ENCODE measurements at places on chromosomes 1 and 21.

GRCh38 chr1:153343811-153344717, 4.6 kb downstream of the PGLYRP4 start:
- DNase-seq, result no peak

GRCh38 chr1:83701355-83701754, 297.6 kb downstream of the TTLL7 start:
- no peak for DNase-seq

- DNase-seq, result peak; percentile 6
These were observed 2.5 kb downstream of the RGS4 start for GRCh38 chr1:163071405-163072255.

- no peak for DNase-seq
These were observed 281.2 kb downstream of the AKT3 start for GRCh38 chr1:243568793-243569192.

- DNase-seq, result no peak
These were observed 26.1 kb downstream of the METTL13 start for GRCh38 chr1:171807556-171807955.

DNA sequence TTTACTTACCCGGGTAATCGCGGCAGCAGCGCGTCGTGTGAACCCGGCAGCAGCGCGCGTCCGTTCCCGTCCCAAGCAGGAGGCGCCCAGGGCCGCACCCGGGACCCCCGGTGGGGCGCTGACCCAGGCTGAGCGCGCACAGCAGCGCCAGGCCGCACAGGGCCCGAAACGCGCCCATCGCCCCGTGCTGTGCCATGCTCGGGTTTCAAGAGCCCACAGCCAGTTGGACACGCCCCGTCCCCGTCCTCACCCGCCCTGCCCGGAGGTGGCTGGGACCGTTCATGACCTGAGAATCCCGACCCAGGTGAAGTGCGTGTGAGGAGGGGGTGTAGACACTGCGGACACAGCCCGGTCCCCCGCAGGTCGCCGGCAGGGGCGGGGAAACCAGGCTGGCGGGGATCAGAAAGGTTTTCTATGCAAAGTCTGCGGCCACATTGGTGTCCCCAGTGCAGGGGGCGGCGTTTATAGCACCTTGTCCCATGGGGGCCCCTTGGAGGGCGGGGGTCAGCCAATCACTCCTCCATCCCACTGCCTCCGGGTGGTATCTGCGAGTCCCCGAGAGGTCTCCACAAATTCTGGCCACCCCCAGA, at the start of gene TNFRSF18:
Gene TNFRSF18, minus strand, starts transcription at position 217 of the 590 bp plus-strand sequence. Its CDS starts 21 bp downstream, at position 196.
- no peak for DNase-seq

DNA sequence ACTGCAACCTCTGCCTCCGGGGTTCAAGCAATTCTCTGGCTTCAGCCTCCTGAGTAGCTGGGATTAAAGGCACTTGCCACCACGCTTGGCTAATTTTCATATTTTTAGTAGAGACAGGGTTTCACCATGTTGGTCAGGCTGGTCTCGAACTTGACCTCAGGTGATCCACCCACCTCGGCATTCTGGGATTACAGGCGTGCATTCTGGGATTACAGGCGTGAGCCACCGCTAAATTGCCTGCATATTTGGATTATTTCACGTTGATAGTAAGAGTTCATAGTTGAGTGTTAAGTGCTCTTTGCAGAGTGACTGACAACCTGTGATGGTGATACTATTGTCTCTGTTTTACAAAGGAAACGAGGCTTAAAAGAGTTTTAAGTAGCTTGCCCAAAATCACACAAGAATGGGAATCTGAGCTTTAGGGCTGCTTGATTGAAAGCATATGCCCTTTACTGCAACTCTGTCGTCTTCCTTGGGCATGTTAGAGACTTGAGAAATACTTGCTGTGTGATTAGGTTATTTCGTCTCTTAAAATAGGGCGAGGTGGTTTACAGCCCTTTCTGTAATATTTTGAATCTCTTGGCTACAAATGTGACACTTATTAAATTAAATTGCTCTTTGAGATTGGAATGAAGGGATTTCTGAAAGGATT, 12.4 kb downstream of the CDC42 start:
- DNase-seq, result no peak

GRCh38 chr1:53535846-53536245, 76.6 kb downstream of the DMRTB1 start:
- DNase-seq, result no peak

GRCh38 chr1:25765923-25766589, 33.9 kb upstream of the SELENON start:
- DNase-seq, result peak; percentile 8

GRCh38 chr1:244212797-244213475, 161.9 kb downstream of the ZBTB18 start:
- DNase-seq, result no peak
